CD8-positive, alpha-beta T cell (primary cell): ENCODE measurements at places on chromosomes 12 and 14.

- DNase-seq: no peak
Measured at GRCh38 chr14:70020352-70021170, 141.3 kb downstream of the SMOC1 start.

DNA sequence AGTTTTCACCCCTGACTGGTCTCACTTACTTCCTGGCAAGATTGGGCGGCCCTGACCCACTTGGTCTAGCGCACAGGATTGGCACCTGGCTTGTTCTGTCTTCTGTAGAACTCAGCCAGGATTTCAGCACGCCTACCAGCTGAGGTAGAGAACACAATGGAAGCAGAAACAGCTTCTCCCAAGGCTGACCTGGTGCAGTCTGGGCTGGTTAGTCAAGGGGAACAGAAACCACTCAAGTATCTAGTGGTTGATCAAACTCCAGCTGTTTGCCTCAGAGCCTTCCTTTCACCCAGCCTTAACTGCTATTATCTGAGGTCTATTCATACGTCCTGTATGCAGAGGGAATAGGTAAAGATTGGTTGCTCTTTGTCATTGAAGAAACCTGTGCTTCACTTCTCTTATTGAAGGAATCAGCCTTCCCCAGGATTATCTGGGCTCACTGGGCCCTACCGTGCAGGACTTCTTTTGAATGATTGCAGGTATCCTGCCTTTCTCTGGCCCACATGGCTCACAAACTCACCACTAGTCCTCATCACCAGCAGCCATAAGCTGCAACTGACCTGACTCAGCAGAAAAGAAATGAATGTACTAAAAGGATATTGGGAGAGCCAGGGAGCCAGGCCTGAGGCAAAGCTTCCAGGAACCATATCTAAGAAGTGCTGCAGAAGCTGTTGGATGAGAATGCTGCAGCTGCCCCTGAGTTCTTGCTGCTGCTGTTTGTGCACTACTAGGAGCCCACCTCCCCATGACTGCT is 2.5 kb upstream of the PLEKHD1 start:
- no peak for DNase-seq

GRCh38 chr14:37237094-37237493 is 39.4 kb downstream of the MIPOL1 start:
- DNase-seq: no peak

GRCh38 chr14:77221241-77221871 is 39.8 kb downstream of the TMEM63C start:
- DNase-seq: peak; percentile 7

GRCh38 chr14:56505361-56505760 is 74.2 kb upstream of the TMEM260 start:
- DNase-seq: no peak

DNA sequence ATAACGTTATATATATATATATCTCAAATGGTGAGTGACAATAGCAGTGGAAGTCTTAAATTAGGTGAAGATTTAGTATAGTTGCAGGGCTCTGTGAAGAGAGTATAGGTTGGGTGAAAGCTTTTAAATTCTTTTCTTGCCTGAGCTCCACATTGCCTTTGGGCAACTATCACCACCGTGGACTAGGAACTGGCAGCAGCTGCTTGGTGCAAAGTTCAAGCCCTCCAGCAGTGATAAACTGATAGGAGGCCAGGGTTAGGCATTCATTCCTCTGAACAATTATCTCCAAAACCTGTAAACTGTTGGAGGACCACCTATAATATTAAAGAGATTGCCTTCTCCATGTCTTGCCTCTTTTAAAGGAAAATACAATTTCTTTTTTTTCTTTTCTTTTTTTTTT is 91.2 kb upstream of the ATXN7L3B start:
- no peak for DNase-seq

DNA sequence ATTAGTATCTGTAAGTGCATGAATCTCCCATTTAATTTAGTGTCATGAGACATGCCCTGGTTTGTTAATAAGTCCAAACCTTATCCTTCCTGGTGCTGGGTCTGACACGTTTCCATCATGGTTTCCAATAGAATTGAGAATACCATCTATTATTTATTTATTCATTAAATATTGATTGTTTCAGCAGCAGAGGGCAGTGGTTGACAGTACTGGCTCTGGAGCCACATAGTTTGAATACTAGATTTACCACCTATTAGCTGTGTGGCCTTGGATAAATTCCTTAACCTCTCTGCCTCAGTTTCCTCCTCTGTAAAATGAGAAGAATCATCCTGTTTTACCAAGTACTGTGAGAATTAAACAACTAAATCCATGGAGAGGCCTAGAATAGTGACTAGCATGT is 941 bp upstream of the STAB2 start:
- no peak for DNase-seq
